Amniotic stem cell (primary cell): ENCODE measurements at places on chromosomes 1 and 21.

- no peak for DNase-seq
These were observed 433.1 kb downstream of the NPHP4 start for GRCh38 chr1:5559078-5559477.

DNA sequence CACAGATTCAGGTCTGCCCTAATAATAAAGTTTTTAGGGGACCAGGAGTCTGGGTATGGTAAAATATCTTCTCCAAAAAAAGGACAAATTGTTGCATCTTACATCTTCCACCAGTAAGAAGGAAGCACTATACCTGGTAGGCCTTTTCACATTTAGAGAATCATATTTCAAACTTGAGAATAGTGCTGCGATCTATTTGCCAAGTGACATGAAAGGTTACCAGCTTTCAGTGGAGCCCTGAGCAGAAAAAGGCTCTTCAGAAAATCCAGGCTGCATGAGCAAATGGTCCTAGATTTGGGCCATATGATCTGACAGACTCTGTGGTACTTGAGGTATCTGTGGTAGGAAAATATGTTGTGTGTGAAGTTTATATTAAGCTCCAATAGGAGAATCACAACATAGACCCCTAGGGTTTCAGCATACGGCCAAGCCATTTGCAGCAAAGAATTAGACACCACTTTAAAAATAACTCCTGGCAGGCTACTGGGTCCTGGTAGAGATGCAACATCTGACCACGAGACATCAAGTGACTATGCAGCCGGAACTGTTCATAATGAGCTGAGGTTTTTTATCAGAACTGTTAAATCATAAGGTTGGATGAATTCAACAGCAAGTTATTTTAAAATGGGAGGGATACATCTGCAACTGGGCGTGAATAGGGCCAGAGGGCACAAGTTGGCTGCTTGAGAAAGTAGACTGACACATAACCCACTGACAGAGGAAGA is 38.6 kb upstream of the CCDC190 start:
- peak; percentile 65 for DNase-seq

- no peak for DNase-seq
These were observed 8.3 kb downstream of the XCL2 start for GRCh38 chr1:168535536-168535935.

DNA sequence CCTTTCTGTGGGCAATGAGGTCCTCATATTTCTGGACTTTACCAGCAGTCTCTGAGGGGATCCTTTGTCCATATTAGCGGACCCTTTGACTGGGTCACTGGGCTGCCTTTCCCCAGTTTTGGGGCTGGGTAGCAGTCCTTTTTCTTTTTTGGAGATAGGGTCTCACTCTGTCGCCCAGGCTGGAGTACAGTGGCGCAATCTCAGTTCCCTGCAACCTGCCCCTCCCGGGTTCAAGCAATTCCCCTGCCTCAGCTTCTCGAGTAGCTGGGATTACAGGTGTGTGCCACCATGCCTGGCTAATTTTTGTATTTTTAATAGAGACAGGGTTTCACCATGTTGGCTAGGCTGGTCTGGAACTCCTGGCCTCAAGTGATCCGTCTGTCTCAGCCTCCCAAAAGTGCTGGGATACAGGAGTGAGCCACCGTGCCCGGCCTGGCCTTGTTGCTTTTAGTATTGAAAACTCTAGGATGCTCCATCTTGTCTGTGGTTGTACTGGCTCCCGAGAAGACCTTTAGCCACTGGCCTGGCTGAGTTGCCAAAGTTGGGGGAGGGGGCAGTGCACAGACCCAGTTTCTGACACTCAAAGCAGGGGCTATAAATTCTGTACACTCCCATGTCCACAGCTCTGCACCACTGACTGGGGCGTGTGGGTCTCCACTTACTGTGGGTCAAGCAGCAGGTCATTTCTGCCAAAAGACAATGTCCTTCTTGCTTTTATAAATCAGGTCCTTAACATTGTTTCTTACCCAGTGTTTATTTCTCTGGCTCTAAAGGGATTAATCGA is 33.1 kb downstream of the MAN1C1 start:
- no peak for DNase-seq

- no peak for DNase-seq
These were observed 16.2 kb downstream of the HSD11B1 start for GRCh38 chr1:209720826-209721225.

GRCh38 chr1:214551436-214552173 is at the start of gene PTPN14:
TSS of gene PTPN14 (minus strand) at chr1:214551602. CDS start at chr1:214464803, 86,799 bp downstream.
- peak; percentile 98 for DNase-seq

DNA sequence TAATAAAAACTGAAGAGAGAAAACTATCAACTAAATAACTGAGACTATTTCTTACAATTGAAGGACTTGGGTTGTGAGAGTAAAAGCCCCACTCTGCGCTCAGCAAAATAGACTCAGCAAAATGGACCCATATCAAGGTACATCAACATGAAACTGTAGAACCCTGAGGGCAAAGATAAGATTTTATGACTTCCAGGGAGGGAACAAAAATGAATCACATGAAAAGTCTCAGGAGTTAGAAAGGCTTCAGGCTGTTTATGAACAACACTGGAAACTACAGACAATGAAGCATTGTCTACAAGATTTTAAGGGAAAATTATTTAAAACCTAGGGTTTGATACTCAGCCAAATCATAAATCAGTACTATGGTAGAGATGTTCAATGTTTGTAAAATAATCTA is 434.3 kb downstream of the PTPRC start:
- no peak for DNase-seq

DNA sequence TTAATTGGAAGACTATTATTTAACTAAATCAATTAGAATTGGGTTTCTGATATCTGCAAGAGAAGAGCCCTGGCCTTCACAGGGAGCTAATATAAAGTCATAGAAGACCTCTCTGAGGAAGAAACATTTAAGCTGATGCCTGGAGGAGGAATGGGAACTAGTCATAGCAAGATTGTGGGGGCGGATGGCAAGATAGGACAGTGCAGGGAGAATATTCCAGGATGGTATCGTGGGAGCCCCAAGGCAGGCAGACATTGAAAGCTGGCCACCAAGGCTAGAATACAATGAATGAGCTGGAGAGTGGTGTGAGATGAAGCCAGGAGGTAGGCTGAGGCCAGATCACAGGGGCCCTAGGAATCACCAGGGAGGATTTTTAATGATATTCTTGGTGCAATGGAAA is 20.8 kb upstream of the MYSM1 start:
- DNase-seq: peak; percentile 13

DNA sequence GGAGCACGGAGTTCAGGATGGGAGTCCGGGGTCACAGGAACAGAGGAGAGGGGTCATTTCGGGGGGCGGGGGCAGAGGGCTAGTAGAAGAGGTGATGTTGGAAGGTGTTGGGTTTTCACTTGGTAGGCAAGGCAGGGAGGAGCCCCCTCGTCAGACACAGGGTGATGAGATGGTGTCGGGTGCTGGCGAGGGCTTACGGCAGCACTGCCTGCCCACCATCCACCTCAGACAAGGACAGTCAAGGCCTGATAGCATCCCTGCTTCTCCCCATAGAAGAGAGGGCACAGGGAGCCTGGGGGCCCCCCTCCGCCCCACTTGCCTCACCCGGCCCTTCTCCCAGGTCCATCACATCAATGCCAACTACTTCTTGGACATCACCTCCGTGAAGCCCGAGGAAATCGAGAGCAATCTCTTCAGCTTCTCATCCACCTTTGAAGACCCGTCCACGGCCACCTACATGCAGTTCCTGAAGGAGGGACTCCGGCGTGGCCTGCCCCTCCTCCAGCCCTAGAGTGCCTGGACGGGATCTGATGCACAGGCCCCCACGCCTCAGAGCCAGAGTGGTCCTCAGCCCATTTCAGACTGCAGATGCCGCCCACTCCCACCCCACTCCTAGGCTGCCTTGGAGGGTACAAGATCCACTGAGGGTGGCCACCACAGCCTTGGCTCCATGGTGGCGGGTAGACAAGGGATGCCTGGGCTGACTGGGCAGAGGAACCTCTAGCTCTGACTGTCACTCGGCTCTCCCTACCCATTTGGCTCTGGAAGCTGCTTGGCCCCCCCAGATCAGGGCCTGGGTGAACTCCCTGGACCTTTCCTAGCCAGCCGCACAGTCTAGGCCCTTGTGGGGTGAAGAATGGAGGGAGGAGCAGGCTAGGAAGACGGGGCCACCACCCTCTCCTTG is 4.3 kb upstream of the MTFR1L start:
- no peak for DNase-seq

GRCh38 chr1:203769505-203770343 is 4.7 kb downstream of the LAX1 start:
- DNase-seq: peak; percentile 53
